ENCODE measurements at places on chromosomes 7 and 10.
A peak's percentile ranks its signal among the peaks of the same experiment; 100 is the strongest.

DNA sequence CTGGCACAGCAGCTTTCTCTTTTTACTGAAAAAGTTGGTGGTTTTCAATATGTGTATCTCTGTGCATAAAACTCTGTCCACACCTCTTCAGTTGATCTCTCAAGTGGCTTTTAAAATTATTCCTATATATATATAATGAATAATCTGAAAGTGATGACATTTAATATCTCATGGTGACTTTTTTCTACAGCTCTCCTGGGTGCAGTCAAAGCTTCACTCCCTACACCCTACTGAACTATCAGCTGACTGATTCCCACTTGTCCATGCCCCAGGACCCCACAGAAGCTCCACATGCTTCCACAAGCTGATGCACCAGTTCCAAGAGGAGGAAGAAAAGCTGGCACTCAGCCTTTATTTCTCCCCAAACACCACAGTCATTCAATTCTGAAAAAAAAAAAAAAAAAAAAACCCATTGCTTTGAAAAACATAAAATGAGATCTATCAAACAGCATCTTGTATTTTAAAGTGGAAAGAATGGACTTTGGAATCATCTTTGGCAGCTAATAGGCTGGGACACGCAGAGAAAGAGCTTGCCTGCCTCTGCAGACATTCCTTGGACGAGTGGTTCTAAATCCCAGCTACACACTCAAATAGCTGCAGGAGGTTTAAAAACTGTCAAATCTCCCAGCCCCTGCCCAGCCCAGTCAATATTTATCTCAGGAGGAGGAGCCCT lies 75.3 kb upstream of the GDF10 start:
- no peak for DNase-seq

- no peak for DNase-seq
These were observed 171.9 kb upstream of the RHOBTB1 start for GRCh38 chr10:61115897-61116296.

DNA sequence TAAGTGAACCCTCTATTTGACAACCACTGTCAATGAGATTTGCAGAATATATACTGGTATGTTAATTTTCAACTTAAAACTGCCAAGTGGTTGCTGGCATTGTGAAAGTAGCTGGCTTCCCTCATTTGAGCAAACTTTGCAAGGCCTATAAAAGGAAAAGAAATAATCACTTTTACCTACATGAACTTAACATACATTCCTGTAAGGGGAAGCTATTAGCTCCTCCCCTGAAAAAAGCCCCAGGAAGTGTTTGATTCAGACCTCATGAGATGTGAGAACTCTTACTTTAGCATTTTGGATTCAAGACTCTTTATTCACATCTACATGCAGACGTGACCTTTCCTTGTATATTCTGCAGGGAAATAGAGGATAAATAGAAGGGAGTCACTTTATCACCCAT lies 175.6 kb downstream of the OTUD1 start:
- DNase-seq: no peak

DNA sequence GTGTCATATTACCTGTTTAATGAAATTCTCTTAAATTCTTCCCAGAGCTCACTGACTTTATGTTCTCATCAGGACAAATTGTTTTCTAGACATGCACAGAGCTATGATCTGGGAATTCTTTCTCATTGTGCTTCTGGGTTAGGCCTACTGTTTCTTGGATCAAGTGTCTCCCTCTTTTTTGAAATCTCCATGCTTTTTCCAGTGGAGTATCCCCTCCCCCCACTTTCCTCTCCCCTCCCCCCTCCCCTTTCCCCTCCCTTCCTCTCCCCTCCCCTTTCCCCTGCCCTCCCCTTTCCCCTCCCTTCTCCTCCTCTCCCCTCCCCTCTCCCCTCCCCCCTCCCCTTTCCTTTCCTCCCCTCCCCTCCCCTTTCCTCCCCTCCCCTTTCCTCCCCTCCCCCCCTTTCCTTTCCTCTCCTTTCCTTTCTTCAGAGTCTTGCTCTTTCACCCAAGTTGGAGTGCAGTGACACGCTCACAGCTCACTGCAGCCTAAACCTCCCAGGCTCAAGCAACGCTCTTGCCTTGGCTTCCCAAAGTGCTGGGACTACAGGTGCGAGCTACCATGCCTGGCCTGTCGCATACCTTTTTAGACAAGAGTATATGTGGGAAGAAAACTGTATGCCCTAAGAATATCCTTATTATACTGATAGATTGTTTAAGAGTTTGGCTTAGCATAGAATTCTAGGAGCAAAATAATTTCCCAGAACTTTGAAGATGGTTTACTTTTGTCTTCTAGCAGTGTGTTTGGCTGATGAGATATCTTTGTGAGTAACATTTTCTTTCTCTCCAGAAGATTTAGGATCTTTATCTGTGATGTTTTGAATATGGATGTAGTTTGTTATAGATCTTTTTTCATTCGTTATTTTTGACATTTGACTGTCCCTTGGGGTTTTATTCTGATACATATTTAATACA lies 2.5 kb downstream of the DYNC2I1 start:
- no peak for DNase-seq

- DNase-seq: no peak
These were observed 83.5 kb upstream of the SLF2 start for GRCh38 chr10:100829097-100829870.

GRCh38 chr10:109432281-109432680 lies 491.0 kb downstream of the XPNPEP1 start:
- no peak for DNase-seq

GRCh38 chr10:7944537-7944936 lies 110.0 kb upstream of the GATA3 start:
- DNase-seq: no peak

DNA sequence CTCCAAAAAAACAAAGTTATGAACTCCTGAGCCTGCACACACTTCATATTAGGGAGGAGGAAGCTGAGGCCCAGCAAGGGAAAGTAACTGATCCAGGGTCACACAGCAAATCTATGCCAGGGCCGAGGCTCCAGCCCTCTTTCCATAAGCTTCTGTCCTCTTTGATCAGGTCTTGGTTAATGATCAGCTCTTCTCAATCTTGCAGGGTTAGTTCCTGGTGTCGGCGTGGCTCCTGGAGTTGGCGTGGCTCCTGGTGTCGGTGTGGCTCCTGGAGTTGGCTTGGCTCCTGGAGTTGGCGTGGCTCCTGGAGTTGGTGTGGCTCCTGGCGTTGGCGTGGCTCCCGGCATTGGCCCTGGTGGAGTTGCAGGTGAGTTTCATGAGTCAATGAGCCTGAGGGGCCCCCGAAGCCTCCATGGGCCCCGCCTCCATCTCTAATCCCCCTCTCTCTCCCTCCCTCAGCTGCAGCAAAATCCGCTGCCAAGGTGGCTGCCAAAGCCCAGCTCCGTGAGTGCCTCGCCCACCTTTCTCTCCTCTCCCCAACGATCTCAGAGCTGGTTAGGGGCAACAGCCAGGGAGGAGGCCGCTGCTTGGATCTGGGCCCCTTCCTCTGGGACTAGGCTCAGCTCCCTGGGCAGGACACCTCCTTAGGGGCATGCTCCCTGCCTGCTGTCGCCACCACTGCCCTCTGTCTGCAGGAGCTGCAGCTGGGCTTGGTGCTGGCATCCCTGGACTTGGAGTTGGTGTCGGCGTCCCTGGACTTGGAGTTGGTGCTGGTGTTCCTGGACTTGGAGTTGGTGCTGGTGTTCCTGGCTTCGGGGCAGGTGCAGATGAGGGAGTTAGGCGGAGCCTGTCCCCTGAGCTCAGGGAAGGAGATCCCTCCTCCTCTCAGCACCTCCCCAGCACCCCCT lies 23.7 kb upstream of the LIMK1 start:
- DNase-seq: no peak

DNA sequence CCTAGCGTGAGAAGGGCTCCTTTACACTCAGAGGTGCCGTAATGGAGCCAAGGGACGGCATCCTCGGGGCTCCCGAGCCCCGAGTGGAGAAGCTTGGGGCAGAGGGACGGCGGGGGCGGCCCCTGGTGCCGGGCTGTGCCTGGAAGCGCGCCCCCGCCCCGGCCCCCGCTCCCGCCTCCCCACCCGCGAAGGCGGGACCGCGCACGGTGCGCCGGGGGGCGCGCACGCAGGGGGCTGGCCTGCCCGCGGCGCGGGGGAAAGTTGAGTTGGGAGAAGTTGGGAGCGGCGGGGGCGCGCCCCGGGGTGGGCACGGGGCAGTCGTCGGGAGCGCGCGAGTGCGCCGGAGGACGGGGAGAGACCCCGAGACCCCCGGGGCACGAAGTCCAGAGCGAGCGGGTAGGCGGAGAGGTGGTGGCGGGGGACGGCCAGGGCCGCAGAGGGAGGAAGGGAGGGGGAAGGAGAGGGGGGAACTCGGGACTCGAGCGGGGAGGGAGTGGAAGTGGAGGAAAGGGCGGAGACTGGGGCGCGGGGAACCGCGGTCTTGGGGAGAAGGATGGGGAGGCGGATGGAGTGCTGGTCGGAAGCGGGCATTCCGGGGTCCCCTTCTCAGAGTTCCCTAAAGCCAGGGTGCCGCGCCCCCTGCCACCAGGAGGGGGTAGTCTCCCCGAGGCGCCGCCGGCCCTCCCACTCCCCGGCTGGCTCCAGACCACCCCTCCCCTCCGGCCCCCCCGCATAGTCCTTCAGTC lies at the start of gene SLC4A2:
Gene SLC4A2, plus strand, starts transcription at position 223 of the 746 bp plus-strand sequence. CDS start 2,399 bp downstream, outside the sequence.
- peak; percentile 44 for DNase-seq
